CD4-positive, alpha-beta T cell treated with Interleukin-10 for 1 hour (primary cell): ENCODE measurements at places on chromosomes 16 and 17.

DNA sequence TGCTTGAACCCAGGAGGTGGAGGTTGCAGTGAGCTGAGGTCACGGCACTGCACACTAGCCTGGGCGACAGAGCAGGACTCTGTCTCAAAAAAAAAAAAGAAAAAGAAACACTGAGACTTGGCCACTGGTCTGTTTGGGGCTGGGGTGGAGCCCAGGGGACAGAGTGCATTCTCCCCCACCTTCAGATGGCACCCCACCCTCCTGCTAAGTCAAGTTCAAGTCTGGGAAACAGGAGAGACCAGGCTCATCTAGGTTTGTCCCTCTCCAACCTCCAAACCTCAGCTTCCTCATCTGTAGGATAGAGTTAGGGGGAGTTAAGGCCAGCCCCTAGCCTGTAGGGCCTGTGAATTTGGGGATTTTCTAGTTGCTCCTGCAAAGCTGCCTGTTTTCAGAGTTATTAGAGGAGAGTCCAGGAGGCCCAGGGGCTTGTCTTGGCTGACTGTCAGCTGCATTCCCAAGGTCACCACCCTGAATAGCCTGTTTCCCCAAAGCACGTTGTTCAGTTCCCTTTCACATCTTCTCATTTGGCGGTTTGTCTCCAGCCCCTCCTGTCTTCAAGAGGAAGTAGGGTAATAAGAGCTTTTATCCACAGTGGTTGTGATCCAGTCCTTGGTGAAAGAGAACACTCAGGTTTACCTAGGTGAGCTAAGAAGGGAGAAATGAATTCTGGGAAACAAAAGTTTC is 2.2 kb downstream of the MT3 start:
- no peak for DNase-seq

DNA sequence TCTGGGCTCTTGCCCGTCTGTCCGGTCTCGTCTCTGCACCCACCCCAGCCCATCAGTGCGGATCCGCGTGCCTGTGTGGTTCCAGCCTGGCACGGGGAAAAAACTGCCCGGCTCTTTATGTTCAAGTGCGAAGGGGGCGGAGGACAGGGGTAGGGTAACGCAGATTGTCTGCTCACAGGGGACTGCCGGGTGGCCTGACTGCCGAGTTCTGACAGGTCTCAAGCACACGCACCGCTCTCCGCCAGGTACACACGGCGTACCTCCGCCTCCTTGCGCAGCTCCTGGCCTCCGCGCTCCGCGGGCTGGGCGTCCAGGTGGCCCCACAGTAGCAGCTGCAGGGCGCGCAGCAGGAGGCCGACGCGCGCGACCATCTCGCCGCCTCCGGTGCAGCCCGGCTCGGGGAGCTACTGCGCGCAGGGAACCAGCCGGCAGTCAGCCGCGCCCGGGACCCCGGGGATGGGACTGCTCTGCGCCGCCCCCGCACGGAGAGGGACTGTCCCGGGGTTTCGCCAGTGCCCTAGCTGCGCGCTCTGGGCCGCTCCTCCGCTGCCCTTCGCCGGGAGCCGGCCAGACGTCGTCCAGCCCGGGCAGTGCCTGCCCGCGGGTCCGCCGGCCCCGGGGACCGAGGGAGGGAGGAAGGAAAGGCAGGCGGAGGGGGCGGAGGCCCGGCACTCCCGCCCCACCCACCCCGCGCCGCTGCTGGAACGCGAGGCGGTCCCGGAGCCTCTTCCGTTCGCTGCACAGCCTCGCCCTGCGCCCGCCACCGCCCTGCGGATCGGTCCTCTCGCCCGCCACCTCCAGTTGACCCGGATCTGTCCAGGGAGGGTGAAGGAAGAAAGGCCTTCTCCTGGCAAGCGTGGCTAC is at the start of gene MMP28:
Gene MMP28, minus strand, starts transcription at position 635 of the 864 bp plus-strand sequence. Its CDS starts 264 bp downstream, at position 371.
- peak; percentile 19 for DNase-seq

GRCh38 chr16:54143934-54144571 is 142.5 kb downstream of the IRX3 start:
- DNase-seq, result no peak

DNA sequence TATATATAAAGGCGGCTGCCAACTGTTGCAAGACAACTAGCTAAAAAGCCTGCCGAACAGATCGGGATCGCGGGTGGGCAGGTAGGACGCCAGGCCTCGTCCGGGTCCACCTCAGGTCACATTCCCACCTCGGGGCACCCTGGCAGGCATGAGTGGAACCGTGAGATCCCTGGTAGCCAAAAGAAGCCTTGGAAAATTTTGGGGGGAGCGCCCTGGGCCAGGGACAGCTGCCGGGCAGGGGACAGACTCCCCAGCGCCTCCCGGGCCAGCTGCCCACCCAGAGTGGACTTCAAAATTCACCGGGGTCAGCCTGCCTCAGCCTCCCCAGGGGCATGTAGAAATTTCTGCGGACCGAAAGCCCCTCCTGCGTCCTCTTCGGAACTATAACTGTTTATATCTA is 760.9 kb downstream of the KCNJ18 start:
- DNase-seq, result no peak
